Activated CD4-positive, alpha-beta T cell treated with anti-CD3 and anti-CD28 coated beads, Interleukin-2, amount 10 ng/mL, durations not matched to agents 7 days and 5 days (primary cell): ENCODE measurements at places on chromosomes 6 and 20. TPM values are rescaled to one million over a fixed set of nuclear protein-coding genes. Genes with fewer than 3 reads are reported as not detected.

GRCh38 chr6:135434991-135435390 lies 62.5 kb downstream of the AHI1 start:
- no peak for DNase-seq

DNA sequence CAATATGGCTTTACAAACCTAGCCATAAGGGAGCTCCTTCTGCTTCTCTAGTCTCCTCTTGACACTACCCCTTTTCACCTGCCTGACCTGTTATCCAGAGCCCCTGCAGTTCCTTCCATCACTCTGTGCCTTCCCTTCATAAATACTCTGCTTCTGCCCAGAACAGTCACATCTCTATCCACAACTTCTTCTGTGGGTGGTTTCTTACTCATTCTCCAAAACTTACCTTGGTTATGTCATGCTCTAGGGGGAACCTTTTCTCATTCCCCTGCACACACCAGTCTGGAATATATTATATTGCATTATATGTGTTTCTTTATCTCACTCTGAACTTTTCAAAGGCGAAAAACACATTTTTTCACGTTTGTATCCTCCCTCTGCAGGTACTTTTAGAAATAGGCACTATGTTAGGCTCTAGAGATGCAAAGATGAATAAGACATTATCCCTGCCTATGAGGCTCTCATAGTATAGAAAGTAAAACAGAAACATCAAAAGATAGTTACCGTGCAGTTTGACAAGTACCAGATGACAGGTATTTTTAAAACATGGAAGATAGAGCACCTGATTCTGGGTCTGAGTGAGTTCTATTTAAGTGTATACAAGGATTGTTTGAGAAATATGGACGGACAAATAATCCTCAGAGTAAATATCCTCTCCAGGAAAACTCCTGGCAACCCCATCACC lies 51.5 kb downstream of the AIG1 start:
- no peak for DNase-seq

GRCh38 chr6:16608444-16608843 lies 152.8 kb downstream of the ATXN1 start:
- DNase-seq: no peak

GRCh38 chr6:4637691-4638433 lies 138.3 kb upstream of the CDYL start:
- DNase-seq: peak; percentile 11

- DNase-seq: no peak
Measured at GRCh38 chr6:31299947-31300346, 28.1 kb upstream of the HLA-C start.

The C6orf58 gene
- not detected for total RNA-seq

The FAM184A gene
- total RNA-seq: 8.3 TPM

DNA sequence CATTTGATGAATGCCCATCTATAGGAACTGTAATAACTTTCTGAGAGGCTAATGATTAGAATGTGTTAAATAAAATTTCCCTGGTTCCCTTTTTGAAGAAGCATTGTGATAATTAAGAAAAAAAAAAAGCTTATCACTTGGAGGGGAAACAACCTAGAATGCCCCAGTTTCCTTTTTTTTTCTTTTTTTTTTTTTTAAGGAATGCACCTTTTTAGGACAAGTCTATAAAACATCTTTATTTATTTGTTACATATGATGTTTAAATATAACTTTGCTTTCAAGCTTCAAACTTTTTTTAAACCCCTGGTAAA lies 7.3 kb upstream of the MRPS10 start:
- DNase-seq: no peak

The KPNA5 gene
- total RNA-seq: 14.1 TPM

The HLA-DMA gene
- total RNA-seq: 26.8 TPM

DNA sequence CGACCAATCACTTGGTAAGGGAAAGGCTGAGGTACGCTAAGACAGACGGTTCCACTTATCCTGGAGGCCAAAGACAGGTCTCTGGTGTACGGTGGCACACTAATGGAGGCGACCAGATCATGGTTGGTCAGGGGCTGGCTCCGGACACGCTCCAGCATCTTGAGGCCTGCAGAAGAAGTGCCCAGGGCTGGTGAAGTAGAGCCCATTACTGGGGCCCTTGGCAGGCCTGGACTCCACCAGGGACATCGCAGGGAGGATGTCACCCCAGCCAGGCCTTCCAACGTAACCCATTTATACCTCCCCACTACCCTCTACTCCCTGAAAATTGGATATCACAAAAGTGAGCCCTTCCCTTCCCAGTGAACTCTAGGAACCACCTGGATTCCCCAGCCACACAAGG lies 16.2 kb downstream of the KHDC1L start:
- DNase-seq: no peak

GRCh38 chr20:51811042-51811355 lies 8.7 kb upstream of the SALL4 start:
- no peak for DNase-seq

DNA sequence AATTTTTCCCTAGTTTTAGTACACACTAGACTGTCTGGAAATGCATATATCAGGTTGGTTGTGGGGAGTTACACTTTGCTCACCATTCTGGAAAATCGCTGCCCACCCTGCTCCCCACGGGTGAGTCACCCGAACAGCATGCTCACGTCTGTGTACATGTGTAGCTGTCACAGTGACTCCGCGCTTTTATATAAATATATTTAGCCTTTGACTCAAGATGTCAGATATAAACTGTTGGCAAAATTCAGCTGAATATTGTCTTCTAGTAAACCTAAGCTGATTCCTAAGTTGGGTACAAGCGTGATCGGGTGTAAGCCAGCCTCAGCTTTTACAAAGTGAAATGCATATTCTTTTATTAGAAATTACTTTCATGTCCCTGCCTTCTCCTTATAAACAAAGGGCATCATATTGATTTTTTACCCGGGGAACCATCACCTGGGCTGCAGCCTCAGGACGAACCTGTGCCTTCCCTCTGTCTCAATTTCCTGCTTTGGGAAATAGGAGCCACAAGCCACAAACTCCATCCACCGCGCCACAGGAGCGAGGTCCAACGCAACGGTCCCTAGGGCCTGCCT lies 4.3 kb downstream of the SDCBP2 start:
- no peak for DNase-seq

DNA sequence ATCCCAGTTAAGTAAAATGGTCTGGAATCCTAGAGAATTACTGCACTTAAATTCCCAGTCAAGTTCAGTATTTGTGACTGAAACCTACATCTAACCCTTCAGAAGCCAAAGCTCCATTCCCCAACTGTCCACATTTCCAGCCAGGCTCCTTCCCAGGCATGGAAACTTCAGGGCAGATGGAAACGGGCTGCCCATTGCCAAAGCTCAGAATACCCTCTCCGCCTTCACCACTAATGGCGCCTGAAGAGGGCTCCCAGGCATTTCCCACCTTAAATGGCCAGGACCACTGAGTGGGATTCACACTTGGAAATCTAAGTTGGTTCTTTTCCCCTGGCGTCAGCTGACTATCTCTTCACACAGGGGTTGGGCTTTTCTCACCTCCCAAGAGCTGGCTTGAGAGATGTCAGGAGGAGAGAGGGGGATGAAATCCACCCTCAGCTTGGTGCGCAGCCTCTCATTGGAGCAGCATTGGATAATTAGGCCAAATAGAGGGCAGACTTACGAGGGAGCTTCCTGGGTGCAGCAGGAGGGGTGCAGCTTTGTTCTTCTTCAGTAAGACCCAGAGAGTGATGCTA lies 82.9 kb downstream of the ANKRD60 start:
- DNase-seq: no peak

DNA sequence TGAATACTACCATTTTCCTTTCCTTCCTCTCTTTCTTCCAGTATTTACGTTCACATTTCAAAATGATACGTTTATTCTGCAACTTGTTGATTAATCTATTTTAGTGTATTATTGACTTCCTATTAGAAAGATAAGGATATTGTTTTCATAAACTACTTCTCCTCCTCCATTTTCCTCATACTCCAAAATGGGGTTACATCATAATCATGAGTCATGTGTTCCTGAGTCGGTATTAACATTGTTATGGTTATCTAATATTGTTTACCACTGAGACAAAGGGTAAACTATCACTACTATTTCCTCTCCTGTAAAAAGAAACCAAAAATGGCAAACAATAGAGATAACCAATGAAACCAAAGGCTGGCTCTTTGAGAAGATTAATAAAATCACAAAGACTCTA lies 126.5 kb upstream of the CDYL start:
- no peak for DNase-seq

- no peak for DNase-seq
Measured at GRCh38 chr20:60467078-60467477, 508.9 kb downstream of the CDH26 start.

- no peak for DNase-seq
Measured at GRCh38 chr20:39605361-39605760, 643.2 kb downstream of the DHX35 start.

The HEBP2 gene
- total RNA-seq: 11.7 TPM

DNA sequence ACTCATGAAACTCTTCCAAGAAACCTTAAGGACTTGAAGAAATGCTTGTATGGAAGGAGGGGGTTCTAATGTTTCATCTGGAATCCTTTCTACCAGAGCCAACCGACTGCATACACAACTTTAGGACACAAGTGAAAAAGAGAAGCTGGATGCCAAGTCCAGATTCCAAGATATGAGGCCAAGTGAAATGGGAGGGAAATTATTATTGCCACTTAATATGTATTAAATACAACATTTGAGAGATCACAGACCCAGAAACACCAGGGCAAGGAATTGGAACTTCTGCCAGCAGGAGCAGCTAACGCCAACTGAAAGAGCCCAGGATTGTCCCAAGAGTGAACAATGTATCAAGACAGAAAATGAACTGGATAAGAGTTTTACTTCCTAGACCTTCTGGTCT lies 144.2 kb downstream of the ARHGAP18 start:
- DNase-seq: no peak

GRCh38 chr6:106182455-106182854 lies 96.3 kb downstream of the PRDM1 start:
- no peak for DNase-seq

DNA sequence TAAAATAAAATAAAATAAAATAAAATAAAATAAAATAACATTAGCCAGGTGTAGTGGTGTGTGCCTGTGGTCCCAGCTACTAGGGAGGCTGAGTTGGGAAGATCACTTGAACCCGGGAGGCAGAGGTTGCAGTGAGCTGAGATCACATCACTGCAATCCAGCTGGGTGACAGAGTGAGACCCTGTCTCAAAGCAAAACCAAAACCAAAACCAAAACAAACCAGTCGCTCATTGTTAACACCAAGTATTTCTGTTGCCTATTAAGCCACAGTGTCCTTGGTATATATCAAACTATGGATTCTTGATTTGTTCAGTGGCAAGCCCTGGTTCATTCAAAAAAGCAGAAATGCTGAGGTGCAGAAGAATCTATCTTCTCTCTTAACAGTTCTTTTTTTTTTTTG lies 65.7 kb downstream of the PYGB start:
- peak; percentile 21 for DNase-seq
